Stimulated activated CD4-positive, alpha-beta T cell treated with anti-CD3 and anti-CD28 coated beads, Interleukin-2, amount 100 ng/mL, for 24 hours (primary cell): ENCODE measurements at places on chromosomes 12 and 14.

GRCh38 chr14:75705014-75705413 is 44.0 kb downstream of the TTLL5 start:
- no peak for DNase-seq

GRCh38 chr14:105248368-105249181 is at the start of gene BTBD6:
Gene BTBD6, plus strand, starts transcription at chr14:105248533. Its CDS starts 179 bp downstream, at chr14:105248712.
- peak; percentile 87 for DNase-seq

DNA sequence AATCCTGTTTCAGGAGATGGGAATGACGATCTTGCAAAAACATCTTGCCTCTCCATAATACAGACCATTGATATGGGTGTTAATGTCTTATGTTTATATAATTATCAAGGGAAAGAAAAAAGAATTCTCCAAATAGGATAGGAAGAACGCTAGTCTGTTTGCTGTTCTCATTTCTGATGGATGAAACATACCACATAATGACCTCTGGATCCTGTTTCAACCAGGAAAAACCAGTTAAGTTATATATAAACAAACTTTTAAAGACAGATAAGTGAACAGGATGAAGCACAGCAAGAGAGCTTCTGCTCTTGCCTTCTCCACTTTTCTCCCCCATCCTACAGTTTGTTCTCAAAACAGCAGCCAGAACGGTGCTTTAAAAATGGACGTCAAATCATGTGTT is 27.8 kb downstream of the COQ6 start:
- DNase-seq, result no peak

DNA sequence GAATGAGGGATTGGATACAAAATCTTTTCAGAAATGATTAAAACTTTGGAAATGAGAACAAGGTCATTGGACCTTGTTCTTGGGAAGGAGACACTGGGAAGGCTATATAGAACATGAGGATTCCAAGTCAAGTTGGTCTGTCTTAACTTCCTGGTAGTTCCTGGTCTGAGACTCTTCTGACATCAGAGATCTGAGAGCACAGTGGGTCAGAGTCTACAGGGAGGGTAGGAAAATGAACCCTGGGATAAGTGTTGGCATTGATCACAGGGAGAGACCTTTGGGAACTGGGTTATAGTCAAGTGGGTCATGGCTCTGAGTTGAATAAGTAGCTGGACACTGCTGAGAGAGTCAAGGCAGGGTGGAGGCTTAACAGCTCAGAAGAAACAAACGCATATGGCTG is 17.3 kb upstream of the KCNA1 start:
- no peak for DNase-seq

DNA sequence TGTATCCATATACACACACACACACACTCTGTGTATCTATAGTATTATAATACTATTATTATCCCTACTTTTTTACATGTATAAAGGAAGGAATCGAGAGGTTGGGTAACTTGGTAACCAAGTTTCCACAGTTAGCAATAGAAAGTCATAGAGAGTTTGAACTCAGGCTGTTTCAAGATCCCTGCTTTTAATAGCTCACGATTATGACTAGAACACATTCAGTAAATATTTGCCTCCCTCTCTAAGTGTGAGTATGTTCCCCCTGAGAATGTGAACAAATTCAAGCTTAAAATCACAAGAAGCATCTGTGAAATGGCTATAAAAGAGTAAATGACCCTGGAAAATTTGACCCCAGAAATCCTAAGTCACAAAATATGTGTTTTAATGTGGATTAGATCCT is 11.0 kb upstream of the REP15 start:
- DNase-seq, result no peak
